PC-3 (cell line): ENCODE measurements at places on chromosomes 2 and 18. TPM values are rescaled to one million over a fixed set of nuclear protein-coding genes. Genes with fewer than 3 reads are reported as not detected.
A peak's percentile ranks its signal among the peaks of the same experiment; 100 is the strongest.

- no peaks in the 10 kb centered on the region for H3K36me3 ChIP-seq
- H3K4me3 ChIP-seq, result no peak overlapping the region
- H3K4me1 ChIP-seq, result peaks cover 22% of the 10 kb centered on the region; the same call in 1 of the 2 replicates
- DNase-seq, result peak; percentile 14
These were observed 37.9 kb downstream of the MOGAT1 start for GRCh38 chr2:222709191-222709891.

- no peaks in the 10 kb centered on the region for H3K4me1 ChIP-seq
- H3K27me3 ChIP-seq, result peaks cover 24% of the 10 kb centered on the region
- no peak overlapping the region for H3K27ac ChIP-seq
- no peaks in the 10 kb centered on the region for H3K36me3 ChIP-seq
- peak overlapping the region; percentile 58 for H3K4me3 ChIP-seq
These were observed 12.0 kb downstream of the ALPG start for GRCh38 chr2:232418466-232419244.

Gene TBC1D8
- total RNA-seq, result 39.7 and 41.7 TPM in 2 replicates

DNA sequence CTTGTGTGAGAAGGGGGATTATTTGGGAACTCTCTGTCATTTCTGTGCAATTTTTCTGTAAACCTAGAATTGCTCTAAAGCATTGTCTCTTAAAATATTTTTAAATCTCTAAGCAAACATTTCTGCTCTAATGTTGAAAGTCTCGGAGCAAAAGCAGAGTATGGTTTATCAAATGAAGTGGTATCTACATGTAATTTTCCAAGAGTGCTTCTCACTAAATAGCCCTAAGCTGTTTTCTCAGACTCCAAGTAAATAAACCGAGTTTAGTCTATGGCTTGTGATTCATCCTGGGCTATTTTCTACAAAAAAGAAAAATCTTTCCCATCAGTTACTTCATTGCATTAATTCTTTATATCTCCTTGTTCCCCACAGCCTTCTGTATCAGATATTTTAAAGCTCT is 90.8 kb downstream of the METTL4 start:
- peak overlapping the region; percentile 27; the same call in 1 of the 2 replicates for H3K27ac ChIP-seq
- peaks cover 12% of the 10 kb centered on the region for H3K4me1 ChIP-seq
- no peaks in the 10 kb centered on the region for H3K36me3 ChIP-seq
- H3K4me3 ChIP-seq, result no peak overlapping the region
- no peaks in the 10 kb centered on the region for H3K27me3 ChIP-seq

GRCh38 chr2:143796051-143796450 is 666.8 kb downstream of the ARHGAP15 start:
- H3K4me1 ChIP-seq, result no peaks in the 10 kb centered on the region
- DNase-seq, result no peak
- H3K4me3 ChIP-seq, result no peak overlapping the region
- no peak overlapping the region for H3K27ac ChIP-seq
- H3K36me3 ChIP-seq, result no peaks in the 10 kb centered on the region

Gene TAF4B
- total RNA-seq, result 8.3 and 13.0 TPM in 2 replicates

DNA sequence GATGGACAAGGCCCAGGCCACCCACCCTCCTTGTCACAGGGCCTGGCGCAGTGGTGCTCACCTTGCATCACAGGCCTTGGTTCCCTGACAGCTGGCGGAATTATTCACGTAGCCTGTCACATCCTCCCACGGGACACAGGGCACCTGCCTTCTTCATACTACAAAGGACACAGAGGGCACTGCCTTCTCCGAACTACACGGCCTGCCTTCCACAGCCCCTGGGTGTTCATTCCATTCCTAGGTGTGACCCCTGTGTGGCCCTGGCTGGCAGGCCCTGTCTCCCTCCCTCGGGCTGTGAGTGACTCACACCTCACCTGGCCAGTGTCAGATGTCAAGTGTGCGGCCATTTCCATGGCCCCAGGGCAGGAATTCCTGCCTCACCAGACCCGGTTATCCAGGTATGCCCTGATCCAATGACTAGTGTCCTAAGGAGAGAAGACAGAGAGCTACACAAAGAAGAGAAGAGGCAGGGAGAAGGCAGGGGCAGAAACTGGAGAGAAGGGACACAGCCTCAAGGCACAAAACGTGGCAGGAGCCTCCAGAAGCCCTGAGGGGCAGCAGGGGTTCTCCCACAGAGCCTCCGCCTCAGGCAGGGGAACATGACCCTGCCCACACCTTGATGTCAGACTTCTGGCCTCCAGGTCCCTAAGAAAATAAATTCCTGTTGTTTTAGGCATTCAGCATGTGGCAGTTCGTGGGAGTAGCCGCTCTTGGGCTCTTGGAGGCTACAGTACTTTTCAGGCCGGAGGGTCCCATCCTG is 43.4 kb downstream of the MBP start:
- H3K4me3 ChIP-seq, result no peak overlapping the region
- H3K27ac ChIP-seq, result peak overlapping the region; percentile 85
- H3K4me1 ChIP-seq, result peaks cover 36% of the 10 kb centered on the region
- H3K27me3 ChIP-seq, result no peaks in the 10 kb centered on the region
- peak; percentile 96 for DNase-seq

GRCh38 chr2:174641168-174641567 is 43.6 kb upstream of the WIPF1 start:
- no peaks in the 10 kb centered on the region for H3K36me3 ChIP-seq
- 0 out of 2 replicates have a peak, but pooled peaks cover 4% of the 10 kb centered on the region for H3K27me3 ChIP-seq
- no peak overlapping the region for H3K4me3 ChIP-seq
- H3K27ac ChIP-seq, result no peak overlapping the region
- DNase-seq, result no peak
- no peaks in the 10 kb centered on the region for H3K4me1 ChIP-seq

DNA sequence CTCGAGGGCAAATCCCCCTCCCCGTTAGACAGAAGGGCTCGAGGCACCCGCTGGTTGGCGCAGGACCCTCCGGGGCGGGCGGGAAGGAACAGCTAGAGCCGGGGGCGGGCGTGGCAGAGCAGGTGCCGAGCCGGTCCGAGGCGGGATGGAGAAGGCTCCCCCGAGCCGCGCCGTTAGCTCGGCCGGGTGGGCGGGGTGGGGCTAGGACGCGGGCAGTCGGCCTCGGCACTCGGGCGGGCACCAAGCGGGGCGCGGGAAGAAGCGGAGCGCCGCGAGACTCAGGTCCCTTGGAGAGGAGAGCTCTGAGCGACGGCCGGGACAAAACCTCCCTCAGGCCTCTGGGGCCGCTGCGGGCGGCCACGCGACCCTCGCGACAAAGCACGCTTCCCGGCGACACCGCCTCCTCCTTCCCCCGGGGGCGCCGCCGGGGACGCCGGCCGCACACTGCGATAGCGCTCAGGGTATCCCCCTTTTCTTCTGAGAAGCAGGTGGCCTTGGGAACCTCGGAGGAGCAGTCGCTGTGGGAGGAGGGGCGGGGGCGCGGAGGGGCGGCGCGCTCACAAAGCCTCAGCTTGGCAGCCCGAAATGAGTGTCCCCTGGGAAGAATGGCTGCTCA is 721 bp downstream of the FHOD3 start:
- H3K36me3 ChIP-seq, result no peaks in the 10 kb centered on the region
- peak overlapping the region; percentile 71 for H3K4me3 ChIP-seq
- H3K4me1 ChIP-seq, result peaks cover 16% of the 10 kb centered on the region; the same call in 1 of the 2 replicates
- DNase-seq, result no peak
- H3K27ac ChIP-seq, result 0 out of 2 replicates have a peak overlapping the region, but pooled peaks have one; percentile 16

GRCh38 chr2:6917071-6917760 is at the start of gene RNF144A:
Gene RNF144A (plus strand): TSS chr2:6917412. CDS start chr2:6996927, 79,515 bp downstream.
- no peak within 1 kb of the TSS; the same call in 1 of the 2 replicates for H3K27ac ChIP-seq
- peak within 1 kb of the TSS; percentile 80 for H3K4me3 ChIP-seq
- no peaks in the 10 kb centered on the region for H3K36me3 ChIP-seq
- no peaks in the 10 kb centered on the region for H3K27me3 ChIP-seq
- H3K4me1 ChIP-seq, result peaks cover 52% of the 10 kb centered on the region

- H3K4me3 ChIP-seq, result no peak overlapping the region
- H3K27me3 ChIP-seq, result no peaks in the 10 kb centered on the region
- no peak overlapping the region for H3K27ac ChIP-seq
These were observed 210.4 kb upstream of the DSEL start for GRCh38 chr18:67726882-67727281.

DNA sequence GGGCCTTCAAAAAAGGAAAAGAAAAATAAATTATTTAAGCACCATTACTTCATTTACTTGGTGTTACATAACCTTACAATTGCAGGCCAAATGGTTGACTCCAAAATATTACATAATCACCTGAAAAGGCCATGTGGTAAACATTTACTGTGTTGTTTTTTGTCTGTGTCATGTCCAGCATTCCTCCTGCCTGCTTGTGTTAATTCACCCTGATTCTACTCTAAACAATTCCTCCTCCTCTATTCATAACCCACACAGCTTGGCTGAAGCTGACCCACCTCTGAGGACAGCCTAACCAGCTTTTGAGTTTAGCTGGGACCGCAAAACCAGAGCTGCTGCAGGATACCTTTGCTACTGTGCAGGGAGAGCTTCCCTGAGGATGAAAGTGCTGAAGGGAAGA is 35.4 kb downstream of the TMX3 start:
- no peak overlapping the region for H3K4me3 ChIP-seq
- DNase-seq, result no peak
- H3K27me3 ChIP-seq, result no peaks in the 10 kb centered on the region
- peaks cover 59% of the 10 kb centered on the region for H3K36me3 ChIP-seq

Gene TBR1
- not detected in 2 replicates for total RNA-seq

- H3K36me3 ChIP-seq, result no peaks in the 10 kb centered on the region
- H3K27me3 ChIP-seq, result no peaks in the 10 kb centered on the region
- H3K4me1 ChIP-seq, result no peaks in the 10 kb centered on the region; the same call in 1 of the 2 replicates
- H3K27ac ChIP-seq, result no peak overlapping the region
- no peak overlapping the region for H3K4me3 ChIP-seq
These were observed 141.3 kb upstream of the LYPD1 start for GRCh38 chr2:132811148-132811915.

GRCh38 chr2:106208399-106208798 is 14.3 kb upstream of the UXS1 start:
- H3K4me1 ChIP-seq, result no peaks in the 10 kb centered on the region
- no peak overlapping the region for H3K27ac ChIP-seq
- H3K27me3 ChIP-seq, result 0 out of 2 replicates have a peak, but pooled peaks cover 3% of the 10 kb centered on the region
- H3K4me3 ChIP-seq, result no peak overlapping the region

DNA sequence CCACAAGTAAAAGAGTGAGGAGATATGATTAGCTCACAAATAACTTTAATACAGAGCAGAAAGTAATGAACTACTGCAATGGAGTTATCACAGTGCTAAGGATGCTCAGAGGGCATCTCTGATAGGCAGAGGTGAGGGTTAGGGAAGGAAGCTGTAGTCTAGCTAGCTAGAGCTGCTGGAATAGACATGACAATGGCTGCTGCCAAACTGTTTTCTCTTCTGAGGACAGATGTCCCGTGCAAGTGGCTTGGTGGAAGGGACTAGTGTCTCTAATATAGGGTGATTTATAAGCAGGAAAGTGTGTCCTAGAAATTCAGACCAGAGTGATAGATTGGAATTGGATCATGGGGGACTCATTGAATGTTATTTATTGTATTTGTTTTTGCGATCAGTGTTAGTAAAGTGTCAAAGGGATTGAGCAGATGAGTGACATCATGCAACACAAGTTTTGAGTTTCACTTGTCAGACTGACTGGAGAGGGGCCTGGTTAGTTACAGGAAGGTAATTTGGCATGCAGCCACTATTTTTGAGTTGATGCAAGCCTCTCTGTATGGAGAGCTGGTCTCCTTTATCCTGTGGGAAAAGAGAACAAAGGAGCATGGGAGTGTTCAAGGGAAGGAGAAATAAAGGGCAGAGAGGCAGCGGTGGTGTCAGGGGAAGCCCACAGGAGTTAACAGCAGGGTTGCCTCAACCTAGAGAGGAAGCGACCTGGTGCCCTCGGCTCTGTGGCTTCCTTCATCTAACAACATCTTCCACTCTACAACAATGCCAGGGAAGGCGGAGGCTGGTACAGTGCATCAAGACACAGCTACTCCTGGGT is 1.9 kb downstream of the CTLA4 start:
- no peak for DNase-seq
- no peak overlapping the region for H3K4me3 ChIP-seq
- H3K4me1 ChIP-seq, result peaks cover 9% of the 10 kb centered on the region
- H3K36me3 ChIP-seq, result no peaks in the 10 kb centered on the region

GRCh38 chr18:10010611-10011015 is 96.8 kb downstream of the VAPA start:
- peaks cover 9% of the 10 kb centered on the region; the same call in 1 of the 2 replicates for H3K4me1 ChIP-seq
- no peak overlapping the region for H3K27ac ChIP-seq
- peaks cover 39% of the 10 kb centered on the region for H3K27me3 ChIP-seq
- no peak overlapping the region for H3K4me3 ChIP-seq

Gene SNORC
- 11.1 and 14.3 TPM in 2 replicates for total RNA-seq

- H3K4me1 ChIP-seq, result no peaks in the 10 kb centered on the region
- H3K4me3 ChIP-seq, result no peak overlapping the region
- H3K27ac ChIP-seq, result no peak overlapping the region
- DNase-seq, result no peak
These were observed 48.6 kb downstream of the PTGR3 start for GRCh38 chr18:75160364-75160763.

Gene TRIP12
- total RNA-seq, result 113 and 147 TPM in 2 replicates

GRCh38 chr2:112782234-112782799 is 2.0 kb downstream of the IL1A start:
- no peak overlapping the region for H3K4me3 ChIP-seq
- no peak for DNase-seq
- H3K27me3 ChIP-seq, result no peaks in the 10 kb centered on the region
- H3K27ac ChIP-seq, result no peak overlapping the region

GRCh38 chr2:177314722-177315264 is 50.3 kb upstream of the NFE2L2 start:
- no peak overlapping the region for H3K4me3 ChIP-seq
- no peaks in the 10 kb centered on the region for H3K36me3 ChIP-seq
- peaks cover 8% of the 10 kb centered on the region for H3K4me1 ChIP-seq
- no peak overlapping the region for H3K27ac ChIP-seq

Gene PLA2R1
- 2.4 and 3.4 TPM in 2 replicates for total RNA-seq

- H3K4me3 ChIP-seq, result no peak overlapping the region
- peaks cover 70% of the 10 kb centered on the region for H3K36me3 ChIP-seq
- no peak overlapping the region for H3K27ac ChIP-seq
- no peak for DNase-seq
- no peaks in the 10 kb centered on the region for H3K27me3 ChIP-seq
These were observed 52.6 kb downstream of the PPP4R1 start for GRCh38 chr18:9561759-9562158.

GRCh38 chr2:149568138-149568537 is 19.4 kb downstream of the MMADHC start:
- H3K36me3 ChIP-seq, result peaks cover 55% of the 10 kb centered on the region
- peaks cover 4% of the 10 kb centered on the region; the same call in 1 of the 2 replicates for H3K4me1 ChIP-seq
- H3K4me3 ChIP-seq, result no peak overlapping the region
- no peak overlapping the region for H3K27ac ChIP-seq
- DNase-seq, result no peak

- H3K4me1 ChIP-seq, result no peaks in the 10 kb centered on the region
- H3K27me3 ChIP-seq, result no peaks in the 10 kb centered on the region
- H3K4me3 ChIP-seq, result no peak overlapping the region
- H3K36me3 ChIP-seq, result no peaks in the 10 kb centered on the region
- no peak for DNase-seq
These were observed 1666.1 kb upstream of the DDX18 start for GRCh38 chr2:116148361-116148760.

DNA sequence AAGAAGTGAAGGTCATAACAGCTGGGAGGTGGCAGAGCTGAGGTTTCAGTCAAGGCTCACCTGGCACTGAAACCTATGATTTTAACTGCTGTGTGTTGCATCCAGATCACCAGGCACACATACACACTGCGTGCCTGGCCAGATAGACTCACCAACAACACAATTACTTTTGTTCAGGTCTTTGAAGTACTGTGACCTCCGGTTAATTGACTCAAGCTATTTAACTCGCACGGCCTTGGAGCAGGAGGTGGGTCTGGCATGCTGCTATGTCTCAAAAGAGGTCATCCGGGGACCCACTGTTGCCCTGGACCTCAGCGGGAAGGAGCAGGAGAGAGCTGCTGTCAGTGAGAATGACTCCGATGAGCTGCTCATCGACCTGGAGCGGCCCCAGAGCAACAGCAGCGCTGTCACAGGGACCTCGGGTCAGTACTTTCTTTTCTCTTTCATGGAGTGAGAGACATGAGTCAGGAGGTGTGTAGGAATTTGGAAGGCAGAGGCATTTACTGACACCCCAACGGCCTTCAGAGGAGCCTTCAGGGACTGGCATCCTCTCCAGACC is 104.1 kb downstream of the ESCO1 start:
- H3K4me3 ChIP-seq, result no peak overlapping the region
- no peaks in the 10 kb centered on the region for H3K4me1 ChIP-seq
- H3K27me3 ChIP-seq, result no peaks in the 10 kb centered on the region
- no peak for DNase-seq
- no peak overlapping the region for H3K27ac ChIP-seq
- no peaks in the 10 kb centered on the region for H3K36me3 ChIP-seq
